ENCODE measurements at places on chromosomes 2 and 18.

DNA sequence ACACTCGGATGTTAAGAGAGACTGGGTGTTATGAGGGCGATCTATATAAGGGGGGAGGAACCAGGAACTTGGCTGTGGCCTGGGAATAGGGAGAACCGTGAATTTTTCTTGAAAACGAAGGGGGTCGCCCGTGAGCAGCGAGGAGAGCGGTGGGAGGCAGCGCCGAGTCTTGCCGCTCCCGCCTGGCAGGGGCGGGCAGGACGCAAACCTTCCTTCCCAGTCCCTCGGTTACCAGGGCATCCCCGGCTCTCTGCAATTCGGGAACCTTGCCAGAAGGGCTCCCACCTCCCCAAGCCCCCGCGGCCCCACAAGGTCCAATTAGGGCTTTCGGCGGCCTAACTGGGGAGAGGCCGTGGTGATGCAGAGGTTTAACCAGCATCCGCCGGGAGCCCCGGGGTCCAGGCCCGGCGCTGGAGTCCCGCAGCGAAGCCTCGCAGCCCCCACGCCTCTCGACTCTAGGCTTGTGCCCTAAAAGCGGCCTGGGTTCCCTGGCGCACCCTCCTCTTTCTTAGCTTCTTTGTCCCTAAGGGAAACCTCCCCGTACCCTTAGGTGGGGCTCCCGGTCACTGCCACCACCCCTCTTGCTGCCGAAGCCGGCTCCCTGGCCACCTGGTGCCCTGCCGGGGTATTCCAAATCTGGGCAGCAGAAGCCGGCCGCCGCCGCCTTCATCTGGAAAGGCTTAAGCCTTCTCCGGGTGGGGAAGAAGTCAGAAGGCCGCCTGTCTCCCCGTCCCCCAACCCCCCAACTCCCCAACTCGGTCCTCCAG is 680 bp upstream of the FHOD3 start:
- peak; percentile 43 for DNase-seq

- DNase-seq, result no peak
These were observed 46.4 kb downstream of the ZNF804A start for GRCh38 chr2:184644685-184645084.

DNA sequence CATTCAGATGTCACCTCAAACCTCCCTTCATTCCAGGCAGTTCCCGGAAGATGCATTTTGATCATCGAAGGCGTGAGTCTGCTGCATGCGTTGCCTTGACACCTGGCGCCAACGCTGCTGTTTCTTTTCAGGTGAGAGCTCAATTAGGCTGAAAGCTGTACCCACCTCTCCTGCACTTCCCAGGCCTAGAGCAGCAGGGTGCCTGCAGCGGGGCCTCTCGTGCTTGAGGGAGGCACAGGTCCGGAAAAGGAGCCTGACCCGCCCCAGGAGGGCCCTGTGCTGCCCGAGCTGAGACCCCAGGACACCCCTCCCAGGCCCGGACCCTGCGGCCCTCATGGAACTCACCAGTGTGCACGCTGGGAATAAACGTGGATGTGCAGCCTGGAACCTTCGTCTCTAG is 31.4 kb upstream of the KCNG2 start:
- no peak for DNase-seq

GRCh38 chr2:212176151-212176550 is 362.5 kb downstream of the ERBB4 start:
- no peak for DNase-seq

DNA sequence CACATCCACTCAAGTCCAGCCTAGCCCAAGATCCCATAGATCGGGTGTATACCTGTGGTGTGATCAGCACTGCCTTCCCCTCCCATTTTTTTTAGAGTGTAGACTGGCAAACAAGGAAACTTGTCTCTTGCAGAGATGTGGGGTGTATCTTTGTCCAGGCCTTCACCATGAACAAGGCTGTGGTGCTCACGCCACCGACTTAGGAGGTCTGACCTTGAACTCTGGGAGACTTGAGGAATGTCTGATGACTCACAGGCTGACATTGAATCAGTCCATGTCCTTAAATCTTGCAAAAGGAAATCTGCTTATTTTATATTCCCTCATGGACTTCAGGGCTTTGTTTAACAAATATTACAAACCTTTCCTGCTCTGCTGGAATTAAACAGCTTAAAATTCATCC is 4.5 kb upstream of the CTIF start:
- no peak for DNase-seq

GRCh38 chr2:75290600-75291150 is 91.4 kb upstream of the TACR1 start:
- no peak for DNase-seq

- no peak for DNase-seq
These were observed 32.4 kb upstream of the CASP10 start for GRCh38 chr2:201150454-201151020.

DNA sequence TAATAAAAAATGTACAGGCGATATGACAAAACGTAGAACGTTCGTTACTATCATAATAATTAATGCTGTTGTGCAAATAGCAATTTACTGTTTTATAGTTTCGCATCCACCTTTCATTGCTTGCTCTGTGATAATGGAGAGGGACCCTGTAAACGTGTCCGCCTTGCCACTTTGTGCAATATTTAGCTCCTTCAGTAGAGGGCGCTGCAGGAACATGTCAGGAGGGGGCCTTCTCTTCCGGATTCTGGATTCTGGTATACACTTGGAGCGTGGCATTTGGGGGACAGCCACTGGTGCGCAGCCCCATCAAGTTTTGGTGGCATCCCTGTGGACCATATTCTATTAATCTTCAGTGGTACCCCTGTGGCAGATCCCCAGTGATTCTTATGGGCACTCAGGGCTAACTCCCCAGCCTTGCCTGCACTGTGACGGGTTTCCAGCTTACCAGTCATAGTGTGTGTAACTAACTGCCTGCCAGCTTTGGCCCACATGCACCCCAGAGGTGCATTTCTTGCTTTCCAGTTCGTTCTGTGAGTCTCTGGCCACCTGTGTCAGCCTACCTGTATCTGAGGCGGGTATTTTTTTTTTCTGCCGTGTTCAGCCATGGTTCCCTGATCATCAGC is 140.3 kb downstream of the CYRIA start:
- DNase-seq, result no peak

DNA sequence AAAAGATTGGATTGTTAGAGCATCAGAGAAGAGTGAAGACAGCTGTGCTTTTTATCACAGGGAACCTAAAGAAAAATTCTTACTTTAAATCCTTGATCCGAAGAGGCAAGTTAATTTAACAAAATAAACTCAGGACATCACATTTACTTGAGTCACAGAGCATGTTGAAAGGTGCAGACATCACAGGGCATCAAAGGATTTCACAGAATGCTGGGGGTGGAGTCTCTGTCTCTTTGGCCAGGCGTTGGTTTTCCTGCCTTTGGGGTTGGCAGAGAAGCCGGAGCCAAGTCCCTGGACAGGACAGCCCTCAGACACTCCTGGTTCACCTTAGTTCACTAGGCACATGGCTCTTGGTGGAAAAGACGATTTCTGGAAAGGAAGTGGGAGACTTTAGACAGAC is 56.3 kb downstream of the SH3RF3 start:
- no peak for DNase-seq

DNA sequence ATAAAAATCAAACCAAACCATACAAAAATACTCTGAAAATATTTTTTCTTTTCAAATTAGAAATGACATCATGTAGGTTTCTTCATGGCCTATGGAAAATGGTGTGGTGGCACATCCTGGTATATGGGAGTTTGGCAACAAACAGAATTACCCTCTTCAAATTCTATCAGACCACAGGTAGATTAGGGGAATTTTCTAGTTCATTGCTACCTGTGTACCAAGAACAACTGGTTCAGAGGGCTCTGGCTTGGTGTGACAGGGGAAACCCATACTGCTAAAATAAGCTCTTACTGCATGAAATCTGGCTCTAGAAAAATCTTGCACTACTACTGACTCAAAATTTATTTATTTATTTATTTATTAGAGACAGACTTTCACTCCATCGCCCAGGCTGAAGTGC is 63.4 kb upstream of the PELI1 start:
- DNase-seq, result no peak

- DNase-seq, result no peak
These were observed 5.0 kb downstream of the NT5DC4 start for GRCh38 chr2:112725545-112726457.

DNA sequence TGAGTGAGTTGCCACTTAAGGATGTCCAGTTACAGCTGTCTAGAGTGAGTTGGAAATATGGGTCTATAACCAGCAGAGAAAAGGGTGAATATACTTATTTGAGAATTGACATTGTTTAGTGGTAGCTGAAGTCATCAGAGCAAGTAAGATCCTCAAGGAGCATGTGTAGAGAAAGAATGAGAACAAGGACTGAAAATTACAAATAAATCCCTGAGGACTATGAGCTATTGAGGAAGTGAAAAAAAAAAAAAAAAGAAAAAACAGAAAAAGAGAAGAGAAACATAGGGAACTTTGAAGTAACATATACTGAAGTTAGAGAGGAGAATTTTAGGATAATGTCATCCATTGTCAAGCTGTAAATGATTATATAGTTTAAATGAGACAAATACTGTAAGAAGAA is 134.0 kb upstream of the CCDC68 start:
- no peak for DNase-seq

- DNase-seq, result no peak
These were observed 81.0 kb upstream of the EPAS1 start for GRCh38 chr2:46216213-46216612.

GRCh38 chr18:6509832-6510231 is 95.1 kb upstream of the L3MBTL4 start:
- no peak for DNase-seq

GRCh38 chr2:226608451-226608850 is 191.2 kb downstream of the IRS1 start:
- DNase-seq, result no peak

GRCh38 chr2:229407170-229407569 is 136.1 kb upstream of the PID1 start:
- no peak for DNase-seq

- no peak for DNase-seq
These were observed 23.9 kb downstream of the EFR3B start for GRCh38 chr2:25065768-25066167.

Measured in cerebellum (tissue), 4 donors.